Inflammatory macrophage (primary cell): ENCODE measurements at places on chromosomes 12 and 14.

GRCh38 chr14:56891226-56891625 lies 80.9 kb upstream of the OTX2 start:
- DNase-seq: peak; percentile 9

DNA sequence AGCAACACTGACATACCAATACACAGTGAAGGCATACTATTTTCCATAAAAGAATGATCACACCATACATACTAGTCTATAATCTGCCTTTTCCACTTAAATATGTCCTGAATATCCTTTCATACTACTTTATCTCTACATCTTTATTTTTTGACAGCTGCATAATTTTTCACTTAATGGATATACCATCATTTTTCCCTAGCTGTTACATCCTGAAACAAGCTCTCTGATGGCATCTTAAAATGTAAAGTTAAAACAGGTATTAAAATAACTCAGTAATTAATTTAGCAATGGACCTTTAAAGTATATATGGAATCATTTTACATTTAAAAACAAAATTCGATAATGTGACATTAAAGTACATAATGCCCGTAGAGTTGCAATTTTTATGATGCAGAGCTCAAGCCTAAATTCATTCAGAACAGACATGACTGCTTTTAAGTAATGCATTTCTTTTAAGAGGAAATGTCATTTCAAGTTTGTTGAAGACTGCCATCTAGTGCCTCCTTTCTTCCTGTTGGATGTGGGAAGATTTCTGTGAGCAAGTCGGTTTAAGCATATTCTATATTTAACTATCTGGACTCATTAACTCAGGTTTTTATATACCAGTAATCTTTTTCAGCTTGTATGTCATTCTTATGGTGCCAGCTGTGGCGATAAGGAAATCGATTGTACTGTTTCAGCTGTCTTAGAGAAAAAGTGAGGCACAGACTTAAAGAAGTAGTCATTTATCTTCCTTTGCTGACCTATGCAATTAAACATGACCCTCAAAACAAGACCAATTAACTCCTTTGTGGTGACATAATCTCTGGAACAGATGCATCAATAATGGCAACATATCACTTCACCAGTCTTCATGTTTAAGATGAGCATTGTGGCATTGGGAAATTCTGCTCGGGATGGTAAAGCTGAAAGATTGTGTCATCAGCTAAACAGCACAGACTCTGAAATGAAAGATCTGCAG lies 20.3 kb downstream of the PRICKLE1 start:
- peak; percentile 52 for DNase-seq

GRCh38 chr14:64501411-64502171 lies 2.0 kb downstream of the ZBTB25 start:
- peak; percentile 17 for DNase-seq

GRCh38 chr12:64916411-64917261 lies 92.2 kb downstream of the TBC1D30 start:
- no peak for DNase-seq

DNA sequence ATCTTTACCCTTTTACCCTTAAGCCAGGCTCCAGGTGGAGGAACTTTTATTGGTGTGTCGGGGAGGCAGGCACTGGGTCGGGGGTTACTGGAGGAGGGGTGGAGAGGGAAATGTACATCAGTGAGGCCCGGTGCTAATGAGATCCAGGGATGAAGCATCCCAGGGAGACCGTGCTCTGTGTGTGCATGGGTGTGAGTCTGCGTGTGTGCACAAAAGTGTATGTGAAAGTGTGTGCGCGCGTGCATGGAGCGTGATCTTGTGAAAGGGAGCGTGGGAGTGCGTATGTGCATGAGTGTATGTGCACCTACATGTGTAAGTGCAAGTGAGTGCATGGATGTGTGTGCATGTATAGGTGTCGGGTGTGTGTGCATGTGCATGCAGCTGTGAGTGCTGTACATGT lies 55.3 kb downstream of the AACS start:
- no peak for DNase-seq

GRCh38 chr12:10251669-10252068 lies 39.0 kb downstream of the GABARAPL1 start:
- DNase-seq: no peak

DNA sequence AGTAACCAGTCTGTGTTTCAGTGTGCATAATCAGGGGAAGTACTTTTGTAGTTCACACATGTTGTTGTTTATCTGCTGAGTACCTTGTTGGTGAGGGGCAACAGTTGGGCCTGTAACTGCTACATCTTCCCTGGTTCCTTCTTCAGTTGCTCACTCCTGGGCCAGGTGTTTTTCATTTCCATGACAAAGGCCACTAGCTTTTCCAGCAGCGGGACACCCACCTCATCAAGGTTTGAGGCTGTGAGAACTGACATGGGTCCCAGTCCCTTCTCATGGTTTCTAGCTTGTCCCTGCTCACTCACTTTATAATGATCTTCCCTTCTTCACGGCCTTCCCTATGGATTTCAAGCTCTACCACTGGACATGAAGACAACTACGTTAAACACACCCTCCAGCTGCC lies 1.5 kb upstream of the NOXRED1 start:
- DNase-seq: no peak

DNA sequence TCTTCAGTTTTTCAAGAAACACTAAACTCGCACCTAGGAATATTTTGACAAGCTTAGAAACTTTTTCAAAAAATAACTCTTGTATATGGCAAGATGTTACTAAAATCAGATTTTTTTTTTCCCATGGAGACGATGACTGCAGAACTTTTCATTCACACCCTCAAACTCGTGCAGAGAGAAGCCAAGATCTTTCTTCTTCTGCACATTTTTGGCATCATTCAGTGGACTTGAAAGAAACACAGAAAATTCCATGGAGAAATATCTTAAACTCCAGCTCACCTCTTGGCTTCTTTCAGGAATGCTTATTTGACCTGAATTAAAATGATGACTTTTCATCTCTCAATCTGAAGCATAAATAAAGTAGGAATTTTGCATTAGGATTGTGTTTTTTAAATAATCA lies 919.4 kb downstream of the NRXN3 start:
- no peak for DNase-seq

- DNase-seq: peak; percentile 59
Measured at GRCh38 chr12:57477710-57478681, 1.7 kb downstream of the ARHGAP9 start.

GRCh38 chr14:40365305-40365704 lies 933.1 kb upstream of the FBXO33 start:
- no peak for DNase-seq

GRCh38 chr12:62924084-62924483 lies 10.9 kb downstream of the PPM1H start:
- no peak for DNase-seq

DNA sequence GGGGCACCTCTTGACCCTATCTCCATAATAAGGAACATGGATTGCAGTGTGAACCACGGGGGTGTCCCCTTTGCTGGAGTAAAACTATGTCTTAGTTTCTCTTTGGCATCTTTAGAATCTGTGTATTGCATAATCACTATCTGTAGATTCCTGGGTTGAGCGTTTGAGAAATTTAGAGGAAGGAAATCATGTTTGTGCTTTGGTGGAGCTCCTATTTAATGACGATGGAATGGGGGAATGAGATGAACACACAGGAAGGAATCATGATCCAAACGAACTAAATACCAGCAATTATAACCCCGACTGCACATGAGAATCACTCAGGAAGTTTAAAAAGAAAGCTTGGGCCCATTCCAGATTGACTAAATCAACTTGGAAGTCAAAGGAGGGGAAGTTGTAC lies 1.3 kb upstream of the MYG1 start:
- DNase-seq: peak; percentile 84

DNA sequence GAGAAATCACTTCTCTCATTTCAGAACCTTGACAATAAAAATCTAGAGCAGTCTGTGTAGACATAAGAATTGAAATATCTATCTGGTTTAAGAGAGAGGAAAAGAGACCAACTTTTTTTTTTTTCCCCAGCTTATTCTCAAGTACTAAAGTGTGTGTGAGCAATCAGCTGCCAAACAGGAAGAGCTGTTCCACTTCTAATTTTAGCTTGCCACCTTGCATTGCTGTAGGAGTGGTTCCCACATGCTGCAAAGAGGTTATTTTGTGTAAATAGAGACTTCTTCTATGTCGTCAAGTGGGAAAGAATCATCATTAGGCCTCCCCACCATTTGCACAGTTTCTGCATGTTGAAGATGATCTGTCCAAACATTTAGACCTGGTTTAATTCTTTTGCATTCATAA lies 142.6 kb downstream of the NPAS3 start:
- DNase-seq: no peak

DNA sequence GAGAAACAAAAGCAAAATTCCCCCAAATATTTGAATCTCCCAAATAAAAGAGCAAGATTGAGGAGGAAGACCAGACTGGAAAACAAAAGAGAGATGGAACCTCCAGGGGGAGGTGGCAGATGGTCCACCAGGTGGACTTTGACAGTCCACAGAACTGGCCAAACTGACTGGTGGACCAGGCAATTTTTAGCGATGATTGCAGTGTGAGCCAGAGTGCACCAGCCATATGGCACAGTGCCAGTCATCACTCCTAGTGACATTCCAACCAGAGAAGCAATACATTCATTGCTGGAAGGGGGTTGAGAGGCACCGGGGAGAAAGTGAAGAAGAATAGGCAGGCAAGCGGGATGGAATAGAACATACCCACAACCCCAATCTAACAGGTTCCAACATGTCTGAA lies 182.9 kb downstream of the EXOC5 start:
- DNase-seq: no peak

GRCh38 chr14:29097476-29097875 lies 330.9 kb downstream of the FOXG1 start:
- no peak for DNase-seq

- peak; percentile 15 for DNase-seq
Measured at GRCh38 chr14:89616852-89617341, 199.9 kb upstream of the FOXN3 start.

- no peak for DNase-seq
Measured at GRCh38 chr12:54230555-54230954, 41.8 kb upstream of the SMUG1 start.

- DNase-seq: no peak
Measured at GRCh38 chr14:94593749-94594431, 12.7 kb downstream of the SERPINA5 start.

DNA sequence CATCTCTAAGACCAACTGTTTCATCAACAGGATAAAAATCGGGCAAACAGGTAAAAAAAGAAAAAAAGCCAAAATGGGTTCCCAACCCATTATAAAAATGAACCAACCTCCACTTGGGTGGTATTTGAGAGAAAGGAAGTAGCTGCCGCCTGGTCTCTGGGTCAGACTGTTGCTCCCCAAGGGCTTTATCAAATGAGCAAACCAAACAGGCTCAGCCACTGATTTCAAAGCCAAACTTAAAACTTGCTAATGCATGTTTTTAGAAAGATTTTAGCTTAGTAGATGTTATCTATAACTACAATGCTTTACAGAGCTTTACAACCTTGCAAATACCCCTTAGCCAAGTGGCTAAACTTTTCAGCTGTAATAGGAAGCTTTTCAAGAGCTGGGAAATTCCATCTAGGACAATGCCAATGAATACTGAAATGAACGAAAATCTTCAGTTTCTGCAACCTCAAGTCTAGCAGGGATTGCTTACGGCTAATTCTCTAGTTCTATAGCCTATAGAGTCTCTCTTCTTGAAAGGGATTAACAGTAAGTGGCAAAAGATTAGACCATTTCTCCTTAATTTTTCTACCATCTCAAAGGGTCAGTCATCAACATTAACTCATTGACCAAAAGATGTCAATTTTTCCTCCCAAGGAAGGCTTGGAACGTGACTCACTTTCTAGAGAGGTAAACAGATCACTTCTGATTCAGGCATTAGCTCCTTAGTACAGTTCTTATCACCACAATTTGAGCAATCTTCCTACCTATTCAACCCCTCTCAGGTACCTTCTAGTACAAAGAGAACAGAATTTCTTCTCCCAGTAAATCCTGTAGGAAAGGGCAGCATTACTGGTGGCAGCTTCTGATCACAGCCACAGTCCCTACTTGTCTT lies 4.2 kb downstream of the PPM1H start:
- no peak for DNase-seq

DNA sequence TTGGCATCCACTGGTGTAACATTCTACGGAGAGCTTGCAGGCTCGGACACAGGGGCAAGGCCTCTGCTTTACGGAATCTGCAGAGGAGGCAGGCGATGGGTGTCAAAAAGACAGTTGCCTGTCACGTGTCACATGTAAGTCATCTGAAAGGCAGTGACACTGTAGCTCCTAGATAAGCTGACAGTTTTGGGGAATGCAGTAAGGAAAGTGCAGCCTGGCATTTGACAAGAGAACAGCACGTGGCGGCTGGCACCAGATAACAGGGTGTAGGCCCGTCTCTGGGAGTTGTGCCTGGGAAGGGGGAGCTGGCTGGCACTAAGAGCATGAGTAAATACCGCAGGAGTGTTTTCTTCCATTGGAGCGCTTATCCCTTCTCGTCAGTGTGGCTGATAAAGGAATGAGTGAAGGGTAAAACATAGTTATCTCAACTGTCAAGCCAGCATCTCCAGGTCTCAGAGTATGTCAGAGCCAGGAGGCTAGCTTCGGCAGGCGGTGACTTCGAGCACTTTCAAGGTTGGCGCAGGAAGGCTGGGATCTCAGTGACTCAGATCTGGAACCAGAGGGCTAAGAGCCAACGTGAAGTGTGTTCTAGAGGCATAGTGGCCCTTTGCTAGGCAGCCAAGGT lies 26.1 kb downstream of the ADCK1 start:
- DNase-seq: no peak

- peak; percentile 25 for DNase-seq
Measured at GRCh38 chr14:75418850-75419768, 8.7 kb upstream of the JDP2 start.

DNA sequence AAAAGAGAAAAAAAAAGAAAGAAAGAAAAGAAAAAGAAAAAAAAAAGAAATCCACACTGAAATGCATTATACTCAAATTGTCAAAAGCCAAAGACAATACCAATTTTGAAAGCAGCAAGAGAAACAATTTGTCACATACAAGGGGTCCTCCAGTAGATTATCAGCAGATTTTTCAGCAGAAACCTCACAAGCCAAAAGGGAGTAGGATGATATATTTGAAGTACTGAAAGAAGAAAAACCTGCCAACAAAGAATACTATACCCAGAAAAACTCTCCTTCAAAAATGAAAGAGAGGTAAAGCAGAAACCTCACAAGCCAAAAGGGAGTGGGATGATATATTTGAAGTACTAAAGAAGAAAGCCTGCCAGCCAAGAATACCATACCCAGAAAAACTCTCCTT lies 37.1 kb upstream of the ANO6 start:
- DNase-seq: no peak

DNA sequence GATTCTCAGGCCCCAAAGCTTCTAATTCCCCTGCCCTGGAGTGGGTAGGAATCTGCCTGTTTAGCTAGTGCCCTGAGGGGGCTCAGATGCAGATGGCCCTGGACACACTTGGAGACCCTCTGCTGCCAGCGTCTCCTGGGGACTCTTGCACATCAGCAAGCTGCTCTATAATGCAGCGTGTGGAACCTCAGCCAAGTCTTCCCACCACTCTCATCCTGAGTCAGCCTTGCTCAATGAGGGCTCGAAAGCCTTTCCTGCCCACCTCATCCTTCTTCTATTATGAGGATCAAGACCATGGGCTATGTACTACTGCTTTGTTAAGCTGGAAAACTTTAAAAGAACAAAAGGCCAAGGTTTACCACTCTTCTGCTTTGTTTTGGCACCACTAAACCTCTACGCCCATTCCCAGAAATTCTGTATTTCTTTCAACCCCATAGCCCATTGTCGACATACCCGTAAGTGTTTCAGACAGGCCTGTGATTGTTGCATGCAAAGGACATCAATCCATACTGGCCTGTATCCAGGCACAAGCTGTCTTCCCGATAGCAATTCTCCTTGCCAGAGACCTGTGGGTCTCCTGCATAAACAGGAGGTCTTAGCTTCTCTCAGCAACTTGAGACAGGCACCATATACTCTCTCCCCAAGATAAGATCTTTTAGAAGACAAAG lies 246.9 kb downstream of the DPF3 start:
- no peak for DNase-seq

GRCh38 chr12:32302218-32303173 lies 96.9 kb upstream of the FGD4 start:
- peak; percentile 11 for DNase-seq
